Kidney capillary endothelial cell (primary cell): ENCODE measurements at places on chromosomes 4 and X.

- DNase-seq = no peak
Observed at GRCh38 chr4:137452799-137453198, 79.5 kb downstream of the PCDH18 start.

GRCh38 chr4:155789391-155789790 lies 30.6 kb downstream of the GUCY1B1 start:
- no peak for DNase-seq

GRCh38 chr4:169225058-169225751 lies 45.6 kb downstream of the SH3RF1 start:
- DNase-seq = peak; percentile 96

DNA sequence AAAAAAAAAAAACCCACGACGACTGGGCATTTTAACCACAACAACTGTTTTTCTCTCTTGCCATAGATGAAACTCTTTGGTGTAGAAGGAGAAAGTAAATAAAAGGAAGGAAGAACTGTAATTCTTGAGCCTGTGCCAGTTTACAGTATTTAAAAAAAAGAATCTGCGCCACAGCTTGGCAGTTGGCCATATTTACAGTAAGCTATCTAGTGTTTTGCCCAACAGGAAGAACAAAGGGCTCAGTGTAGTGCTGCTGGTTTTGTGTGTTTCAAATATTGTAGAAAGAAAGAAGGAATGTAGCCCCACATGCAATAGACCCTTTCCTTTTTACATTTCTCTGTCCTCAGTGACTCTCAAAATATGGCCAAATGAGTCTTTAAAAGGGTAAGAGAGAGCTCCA lies 66.1 kb downstream of the NR3C2 start:
- DNase-seq = peak; percentile 65

DNA sequence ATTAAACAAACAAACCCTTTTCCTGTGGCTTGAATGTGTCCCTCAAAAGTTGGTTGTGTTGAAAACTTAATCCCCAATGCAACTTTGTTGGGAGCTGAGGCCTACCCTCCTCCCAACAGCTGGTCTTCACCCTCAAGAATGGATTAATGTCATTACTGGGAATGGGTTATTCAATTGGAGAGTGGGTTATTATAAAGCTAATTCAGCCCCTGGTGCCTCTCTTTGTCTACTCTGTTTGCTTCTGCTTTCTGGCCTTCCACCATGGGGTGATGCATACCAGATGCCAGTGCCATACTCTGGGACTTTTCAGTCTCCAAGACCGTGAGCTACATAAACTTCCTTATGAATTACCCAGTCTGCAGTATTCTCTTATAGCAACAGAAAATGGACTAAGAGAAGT lies 706.5 kb downstream of the CCSER1 start:
- DNase-seq = no peak

DNA sequence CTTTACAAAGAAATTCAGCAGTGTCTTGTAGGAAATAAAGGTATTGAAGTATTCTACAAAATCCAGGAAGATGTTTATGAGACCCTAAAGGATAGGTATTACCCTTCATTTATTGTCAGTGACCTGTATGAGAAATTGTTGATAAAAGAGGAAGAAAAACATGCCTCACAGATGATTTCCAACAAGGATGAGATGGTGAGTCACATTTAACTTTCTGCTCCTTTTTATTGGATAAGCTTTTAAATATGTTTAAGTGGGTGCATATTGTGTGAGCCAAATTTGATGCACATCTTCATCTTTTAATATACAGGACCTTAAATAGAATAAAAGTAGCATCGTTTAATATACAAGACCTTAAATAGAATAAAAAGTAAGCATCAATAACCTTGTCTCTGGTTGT lies 72.1 kb downstream of the LRP2BP start:
- no peak for DNase-seq

DNA sequence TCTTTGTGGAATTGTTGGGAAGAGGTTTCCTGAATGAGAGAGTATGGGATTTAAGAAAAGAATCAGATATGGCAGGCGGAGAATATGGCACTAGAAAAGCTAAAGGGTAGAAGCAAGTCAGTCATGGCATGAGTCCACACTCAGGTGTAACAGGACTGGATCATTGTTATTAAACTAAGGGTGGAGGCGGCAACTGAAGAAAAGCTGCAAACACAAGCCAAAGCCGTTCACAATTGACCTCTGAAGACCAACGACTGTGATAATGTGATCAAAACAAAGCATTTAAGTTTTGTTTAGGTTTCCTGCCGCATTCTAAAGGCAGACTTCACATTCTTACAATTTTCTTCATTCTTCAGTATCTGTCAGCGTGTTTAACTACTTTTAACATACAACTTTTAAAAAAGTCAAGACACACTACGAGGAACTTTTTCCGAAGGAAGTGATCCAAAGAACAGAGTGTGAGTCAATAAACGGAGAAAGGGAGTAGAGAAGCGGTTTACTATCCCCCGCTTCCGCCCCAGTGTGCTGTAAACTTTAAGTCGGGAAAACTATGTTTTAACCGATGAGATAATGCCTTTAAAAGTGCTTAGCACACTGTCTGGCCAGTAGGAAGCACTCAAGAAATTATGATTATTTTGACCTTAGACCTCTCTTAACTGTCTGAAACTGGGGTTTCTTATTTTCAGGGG lies 909 bp upstream of the SLAIN2 start:
- peak; percentile 1 for DNase-seq

GRCh38 chr4:122764821-122765215 lies 32.3 kb downstream of the BBS12 start:
- DNase-seq = no peak

- peak; percentile 56 for DNase-seq
Observed at GRCh38 chr4:15238720-15239119, 189.1 kb upstream of the C1QTNF7 start.

DNA sequence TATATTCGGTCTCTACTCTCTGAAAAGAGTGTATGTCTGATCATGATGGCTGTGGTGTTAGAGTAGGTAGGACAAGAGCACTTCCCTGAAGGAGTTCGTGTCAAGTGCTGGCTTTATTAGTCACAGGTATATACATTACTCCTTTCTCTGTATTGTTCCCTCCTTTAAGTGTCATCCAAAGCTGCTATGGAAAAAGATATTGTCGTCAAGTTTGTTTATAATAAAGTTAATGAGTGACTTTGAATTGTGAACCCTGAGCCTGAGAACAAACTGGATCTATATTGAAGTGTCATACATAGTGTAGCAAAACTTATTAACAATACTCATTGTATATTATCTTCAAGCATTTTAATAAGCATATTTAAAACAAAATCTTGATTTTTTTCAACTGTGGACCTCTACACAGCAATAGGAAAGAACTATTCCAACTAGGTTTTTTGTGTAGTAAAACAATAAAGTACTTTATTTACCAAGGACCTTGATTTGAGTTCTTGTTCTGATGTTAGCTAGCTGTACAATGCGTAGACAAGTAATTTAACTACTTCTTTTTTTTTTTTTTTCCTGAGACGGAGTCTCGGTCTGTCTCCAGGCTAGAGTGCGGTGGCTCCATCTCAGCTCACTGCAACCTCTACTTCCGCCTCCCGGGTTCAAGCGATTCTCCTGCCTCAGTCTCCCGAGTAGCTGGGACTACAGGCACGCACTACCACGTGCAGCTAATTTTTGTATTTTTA lies 177.7 kb downstream of the RAPGEF2 start:
- no peak for DNase-seq

GRCh38 chr4:165208221-165208652 lies 876 bp downstream of the KLHL2 start:
- DNase-seq = no peak

GRCh38 chr4:159096434-159096833 lies 6.4 kb upstream of the RAPGEF2 start:
- DNase-seq = no peak

DNA sequence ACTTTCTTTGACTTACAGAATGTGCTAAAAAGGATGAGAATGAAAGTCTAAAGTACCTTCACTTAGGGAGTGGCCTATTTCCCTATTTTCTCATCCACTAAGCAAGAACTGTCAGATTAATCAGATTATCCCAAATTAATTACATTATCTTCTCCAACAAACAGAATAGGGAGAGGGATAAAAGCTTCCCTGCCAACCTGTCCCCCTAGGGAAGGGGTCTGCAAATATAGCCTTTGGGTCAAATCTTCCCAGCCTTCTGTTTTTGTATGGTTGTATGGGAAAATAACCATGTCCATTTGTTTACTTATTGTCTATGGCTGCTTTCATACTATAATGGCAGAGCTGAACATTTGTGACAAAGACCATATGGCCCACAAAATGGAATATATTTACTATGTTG lies 57.1 kb upstream of the USP38 start:
- no peak for DNase-seq

GRCh38 chr4:155799116-155799793 lies 40.4 kb downstream of the GUCY1B1 start:
- DNase-seq = no peak

DNA sequence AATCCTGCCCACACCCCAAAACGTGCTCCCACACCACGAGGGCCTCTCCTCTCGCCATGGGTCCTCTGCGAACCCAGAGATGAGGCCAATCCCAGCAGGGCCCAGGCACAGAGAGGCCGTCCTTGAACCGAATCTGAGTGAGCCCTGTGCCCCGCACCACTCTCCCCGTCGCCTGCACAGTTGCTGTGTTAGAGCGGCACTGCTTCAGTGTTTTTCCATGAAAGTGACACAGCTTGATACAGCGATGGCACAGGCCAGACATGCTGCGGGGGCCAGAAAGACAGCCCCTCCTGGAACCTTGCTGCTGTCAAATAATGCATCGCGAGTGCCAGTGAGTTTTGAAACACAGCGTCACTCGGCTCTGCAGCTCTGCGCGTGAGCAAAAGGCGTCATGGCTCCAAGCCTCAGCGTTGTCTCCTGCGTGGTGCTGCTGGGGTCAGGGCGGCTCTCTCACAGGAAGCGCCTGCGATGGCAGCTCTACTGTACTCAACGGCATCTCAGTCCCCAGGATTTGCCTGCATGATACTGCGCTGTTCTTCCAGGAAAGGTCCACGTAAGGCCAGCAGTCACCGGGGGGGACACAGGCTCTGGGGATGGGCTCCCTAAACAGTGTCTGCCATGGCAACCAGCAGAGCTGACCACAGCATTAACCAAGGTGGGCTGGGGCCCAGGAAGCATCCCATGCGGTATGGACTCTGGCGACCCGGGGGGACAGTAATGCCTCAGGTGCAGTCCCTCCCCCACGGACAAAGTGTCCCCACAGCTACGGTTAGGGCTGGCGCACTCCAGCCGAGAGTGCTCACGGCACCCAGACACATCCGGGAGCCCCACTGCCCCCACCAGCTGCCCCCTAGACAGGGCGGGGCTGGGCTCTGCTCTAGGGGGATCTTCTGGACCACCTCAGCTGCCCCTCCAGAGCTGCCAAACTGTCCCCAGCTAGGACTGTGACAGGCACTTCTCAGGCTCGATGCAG lies 63.1 kb downstream of the ACOX3 start:
- DNase-seq = no peak

- DNase-seq = no peak
Observed at GRCh38 chr4:16113741-16114140, 29.9 kb upstream of the PROM1 start.

GRCh38 chr4:187903106-187903505 lies 92.5 kb upstream of the ZFP42 start:
- DNase-seq = no peak

DNA sequence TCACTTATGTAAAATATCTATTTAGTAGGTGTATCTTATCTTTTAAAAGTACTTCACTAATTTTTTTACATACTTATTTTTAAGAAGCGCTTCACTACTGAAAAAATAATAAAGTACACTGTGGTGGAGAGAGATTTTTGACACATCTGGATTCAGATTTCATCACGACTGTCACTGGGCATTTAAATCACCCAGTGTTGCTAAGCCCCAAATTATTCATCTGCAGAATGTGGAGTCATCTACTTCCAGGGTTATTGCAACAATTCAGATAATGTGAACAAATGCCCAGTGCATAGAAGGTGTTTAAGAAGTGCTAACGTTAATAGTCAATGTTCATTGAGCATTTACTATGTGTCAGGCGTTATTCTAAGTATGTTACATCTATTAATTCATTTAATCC lies 41.8 kb downstream of the AASDH start:
- DNase-seq = no peak

- no peak for DNase-seq
Observed at GRCh38 chrX:103779141-103779789, 2.6 kb downstream of the PLP1 start.

GRCh38 chr4:155232432-155232831 lies 24.0 kb downstream of the NPY2R start:
- no peak for DNase-seq

DNA sequence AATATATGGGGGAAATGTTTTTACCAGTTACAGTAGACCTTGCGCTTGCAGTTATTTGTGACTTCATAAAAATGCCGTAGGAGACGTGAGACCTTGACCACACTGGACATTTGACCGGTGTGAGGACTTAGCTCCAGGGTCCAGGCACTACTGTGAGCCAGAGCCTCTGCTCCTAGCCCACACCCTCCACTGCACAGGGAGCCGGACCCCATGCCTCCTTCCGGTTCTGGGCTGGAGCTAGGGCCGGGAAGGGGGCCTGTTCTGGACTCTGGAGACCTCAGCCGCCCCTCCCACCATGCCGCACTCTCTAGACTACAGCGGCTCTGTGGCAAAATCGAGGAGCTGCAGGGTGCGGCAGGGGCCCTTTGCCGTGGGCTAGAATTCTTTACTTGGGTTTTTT lies 5.3 kb downstream of the PCGF3 start:
- DNase-seq = no peak

DNA sequence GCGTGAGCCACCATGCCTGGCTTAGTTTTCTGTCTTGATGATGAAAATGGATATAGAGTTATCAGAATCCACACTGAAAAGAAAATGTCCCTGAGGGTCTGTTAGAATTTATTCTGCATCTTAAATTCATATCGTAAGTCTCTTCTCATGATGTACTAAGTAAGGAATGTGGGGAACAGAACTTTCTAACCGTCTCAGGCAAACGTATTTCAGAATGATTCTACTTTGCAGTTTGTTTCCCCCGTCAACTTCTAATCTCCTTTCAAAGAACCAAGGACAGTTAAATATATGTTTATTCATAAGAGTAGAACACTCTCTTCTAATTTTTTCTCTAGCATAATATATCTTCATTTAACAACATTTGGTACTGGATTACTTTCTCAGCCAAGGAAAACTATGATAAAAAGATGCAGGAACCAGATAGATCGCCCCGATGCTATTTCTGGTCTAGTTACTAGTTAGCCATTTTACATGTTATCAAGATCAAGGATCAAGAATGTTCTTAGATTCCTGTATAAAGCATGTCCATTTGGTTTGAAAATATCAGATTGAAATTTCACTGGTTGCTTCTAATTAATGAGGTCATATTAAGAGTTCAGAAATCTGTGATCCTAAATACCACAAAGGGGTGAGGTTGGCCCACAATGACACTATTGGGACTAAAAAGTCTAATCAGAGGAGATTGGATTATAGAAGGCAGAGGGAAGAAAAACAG lies 49.5 kb downstream of the METTL14 start:
- DNase-seq = no peak
